ENCODE measurements at places on chromosomes 4 and X.

- DNase-seq: peak; percentile 13
Observed at GRCh38 chrX:150575419-150575814, 7.0 kb downstream of the MTM1 start.

GRCh38 chr4:100174985-100175383, 15.3 kb downstream of the DDIT4L start:
- no peak for DNase-seq

- DNase-seq: no peak
Observed at GRCh38 chr4:53717064-53717549, 125.8 kb upstream of the LNX1 start.

GRCh38 chr4:76756416-76756815, 141.5 kb downstream of the SOWAHB start:
- no peak for DNase-seq
